ENCODE measurements at places on chromosomes 7 and 10.

GRCh38 chr7:69654849-69655707, 56.8 kb downstream of the AUTS2 start:
- no peak for DNase-seq

GRCh38 chr10:123274306-123275135, 120.3 kb downstream of the BUB3 start:
- DNase-seq, result no peak

- no peak for DNase-seq
Observed at GRCh38 chr7:71824006-71824760, 588.0 kb downstream of the CALN1 start.

- no peak for DNase-seq
Observed at GRCh38 chr7:142468871-142469665, 211.2 kb upstream of the PRSS58 start.

- DNase-seq, result no peak
Observed at GRCh38 chr7:118867860-118868259, 643.4 kb downstream of the ANKRD7 start.

- no peak for DNase-seq
Observed at GRCh38 chr10:17725703-17726102, 26.3 kb upstream of the TMEM236 start.

- no peak for DNase-seq
Observed at GRCh38 chr7:156496363-156496769, 144.2 kb upstream of the RNF32 start.

GRCh38 chr10:53619671-53620070, 847.1 kb upstream of the MBL2 start:
- no peak for DNase-seq

- DNase-seq, result no peak
Observed at GRCh38 chr7:151088856-151089699, 2.8 kb downstream of the AGAP3 start.

DNA sequence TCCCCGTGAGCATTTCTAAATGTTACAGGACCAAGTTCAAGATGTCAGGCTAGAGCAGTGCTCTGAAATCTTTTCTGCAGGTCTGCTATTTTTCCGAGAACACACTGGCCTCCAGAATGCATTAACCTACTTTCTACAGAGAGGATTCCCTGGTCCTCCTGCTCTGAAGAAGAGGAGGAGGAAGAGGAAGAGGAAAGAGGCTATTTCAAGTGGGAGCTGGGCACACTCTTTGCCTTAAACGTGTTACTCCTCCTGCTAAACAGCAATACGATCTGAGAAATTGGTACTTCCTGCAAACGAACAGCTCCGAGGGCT, 157.4 kb downstream of the FRMD4A start:
- DNase-seq, result no peak

GRCh38 chr7:10156972-10157371, 816.7 kb upstream of the PHF14 start:
- DNase-seq, result no peak

- DNase-seq, result no peak
Observed at GRCh38 chr7:102125127-102125596, 161.5 kb upstream of the SH2B2 start.

DNA sequence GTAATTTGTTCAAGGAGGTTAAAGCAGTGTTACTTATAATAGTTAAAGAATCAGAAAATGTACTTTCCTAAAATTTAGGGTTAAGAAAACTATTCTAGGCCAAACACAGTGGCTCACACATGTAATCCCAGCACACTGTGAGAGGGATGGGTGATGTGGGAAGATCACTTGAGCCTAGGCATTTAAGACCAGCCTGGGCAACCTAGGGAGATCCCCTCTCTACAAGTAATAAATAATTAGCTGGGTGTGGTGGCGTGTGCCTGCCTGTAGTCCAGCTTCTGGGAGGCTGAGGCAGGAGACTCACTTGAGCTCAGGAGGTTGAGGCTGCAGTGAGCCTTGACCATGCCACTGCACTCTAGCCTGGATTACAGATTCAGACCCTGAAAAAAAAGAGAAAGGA, 3.6 kb upstream of the STEAP2 start:
- no peak for DNase-seq

GRCh38 chr7:113113912-113114311, 4.4 kb downstream of the SMIM30 start:
- no peak for DNase-seq

DNA sequence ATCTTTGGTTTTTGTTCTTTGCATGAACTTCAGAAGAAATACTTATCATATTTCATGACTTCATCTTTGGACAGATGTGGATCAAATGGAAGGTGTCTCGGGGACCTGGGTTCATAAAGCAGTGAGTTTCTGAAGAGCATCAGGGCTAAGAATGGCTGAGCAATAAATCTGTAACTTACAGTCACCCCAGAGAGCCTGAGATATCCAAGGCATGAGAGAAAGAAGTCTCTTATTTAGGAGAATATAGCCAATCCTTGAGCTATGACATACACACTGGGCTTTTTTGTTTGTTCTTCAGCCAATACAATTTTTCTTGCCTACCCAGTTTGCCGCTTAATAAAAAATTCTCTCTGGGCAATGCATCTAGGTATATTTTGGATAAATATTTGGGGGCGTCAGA, 252.6 kb upstream of the INHBA start:
- DNase-seq, result no peak

DNA sequence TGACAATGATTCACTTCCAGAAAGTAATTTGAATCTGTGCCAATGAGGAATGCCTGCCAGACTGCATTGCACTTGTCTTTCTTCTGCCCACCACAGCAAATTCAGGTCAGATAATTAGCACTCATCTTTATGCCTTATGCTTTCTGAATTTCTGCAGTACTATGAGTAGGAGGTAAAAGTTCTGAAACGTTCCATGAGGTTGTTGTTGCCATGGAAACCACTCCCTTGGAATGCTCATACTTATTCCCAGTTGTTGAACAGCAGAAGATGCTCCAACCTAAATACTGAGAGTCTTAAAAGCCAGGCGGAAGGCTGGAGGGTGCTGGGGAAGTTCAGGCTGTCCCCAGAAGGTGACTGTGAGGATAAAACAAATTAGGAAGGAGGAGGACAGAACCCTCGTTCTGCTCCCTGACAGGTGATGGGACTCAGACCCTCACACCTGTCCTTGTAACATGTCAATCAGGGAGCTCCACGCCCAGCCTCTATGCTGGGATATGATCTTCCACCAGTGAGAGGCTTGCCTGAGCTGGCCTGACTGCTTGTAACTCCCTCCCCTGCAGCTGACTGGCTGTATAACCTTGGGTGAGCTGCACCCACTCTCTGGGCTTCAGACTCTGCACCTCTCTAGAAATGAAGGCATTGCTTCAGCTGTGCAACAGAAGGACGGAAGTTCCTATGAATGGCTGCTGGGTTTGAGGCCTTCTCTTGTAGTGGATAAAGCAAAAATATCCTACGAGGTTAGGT, 554.3 kb upstream of the MGMT start:
- no peak for DNase-seq

GRCh38 chr10:100114976-100115770, 33.5 kb upstream of the CPN1 start:
- no peak for DNase-seq

DNA sequence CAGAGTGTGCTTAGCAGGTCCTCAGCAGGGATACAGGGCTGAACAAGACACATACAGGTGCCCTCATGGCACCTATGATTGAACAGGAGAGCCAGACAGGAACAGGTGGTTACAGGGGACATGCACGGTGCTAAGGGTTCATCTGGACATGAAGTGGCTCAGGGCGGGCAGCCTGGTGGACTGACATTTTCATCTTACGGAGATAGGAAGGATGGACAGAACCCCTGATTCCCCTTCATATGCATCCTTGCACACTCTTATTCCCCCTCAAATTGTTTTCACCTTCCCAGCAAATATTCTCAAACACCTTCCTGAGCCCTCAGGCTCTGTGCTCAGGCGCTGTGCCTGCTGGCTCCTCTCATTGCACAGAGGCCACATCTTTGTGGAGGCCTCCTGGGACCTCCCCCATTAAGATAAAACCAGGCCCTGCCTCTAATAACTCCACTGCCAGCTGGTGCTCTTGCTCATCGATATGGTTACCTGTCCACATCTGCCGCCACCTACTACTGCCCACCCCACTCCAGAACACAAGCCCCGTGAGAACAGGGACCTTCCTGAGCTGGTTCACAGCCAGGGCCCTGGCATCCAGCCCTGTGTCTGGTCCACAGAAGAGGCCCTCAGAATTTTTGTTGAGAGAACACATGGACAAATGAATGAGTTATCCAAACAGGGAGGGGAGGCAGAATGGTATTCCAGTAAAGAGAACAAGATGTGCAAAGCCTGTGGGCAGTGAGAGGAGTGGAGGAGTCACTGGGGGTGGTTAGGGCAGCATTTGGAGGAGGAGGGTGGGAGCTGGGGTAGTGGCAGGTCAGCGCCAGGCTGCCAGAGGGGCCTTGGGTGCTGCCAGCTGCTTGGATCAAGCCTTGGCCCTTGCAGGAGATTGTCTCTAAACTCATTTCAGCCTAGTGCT, 68.9 kb upstream of the AQP1 start:
- no peak for DNase-seq

DNA sequence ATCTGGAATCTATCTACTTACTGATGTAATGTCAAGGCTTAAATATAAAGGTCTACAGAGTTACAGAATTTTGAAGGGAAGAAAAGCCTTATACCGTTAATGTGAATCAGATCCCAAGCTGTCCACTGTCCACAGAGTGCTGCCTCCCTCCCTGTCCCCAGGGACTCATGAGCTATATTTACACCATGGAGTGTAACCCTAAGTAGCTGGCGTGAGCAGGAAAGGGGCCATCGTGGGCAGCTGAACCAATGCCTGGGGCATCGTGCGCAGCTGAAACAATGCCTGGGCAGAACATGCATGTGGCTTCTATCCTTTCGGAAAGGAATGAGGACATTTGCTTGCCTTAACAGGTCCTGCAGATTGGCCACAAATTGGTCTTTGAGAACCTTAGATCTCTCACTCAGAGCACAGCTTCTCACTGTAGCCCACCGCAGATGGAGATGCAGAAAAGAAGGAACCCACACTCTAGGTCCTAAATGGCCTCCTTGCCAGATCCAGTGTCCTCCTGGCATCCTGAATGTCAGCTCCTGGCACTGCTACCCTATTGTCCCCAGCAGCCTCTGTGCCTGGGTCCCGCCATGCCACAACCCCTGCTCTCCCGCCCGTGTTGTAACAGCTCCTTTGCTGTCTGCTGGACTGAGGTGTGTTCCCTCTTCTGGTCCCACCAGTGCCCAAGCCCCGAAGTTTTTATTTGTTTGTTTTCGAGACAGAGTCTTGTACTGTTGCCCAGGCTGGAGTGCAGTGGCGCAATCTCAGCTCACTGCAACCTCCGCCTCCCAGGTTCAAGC, 30.3 kb downstream of the CCDC3 start:
- DNase-seq, result no peak
